ENCODE measurements at places on chromosomes 5 and 9.

GRCh38 chr5:147779694-147780093, 2.8 kb downstream of the JAKMIP2 start:
- DNase-seq, result no peak

DNA sequence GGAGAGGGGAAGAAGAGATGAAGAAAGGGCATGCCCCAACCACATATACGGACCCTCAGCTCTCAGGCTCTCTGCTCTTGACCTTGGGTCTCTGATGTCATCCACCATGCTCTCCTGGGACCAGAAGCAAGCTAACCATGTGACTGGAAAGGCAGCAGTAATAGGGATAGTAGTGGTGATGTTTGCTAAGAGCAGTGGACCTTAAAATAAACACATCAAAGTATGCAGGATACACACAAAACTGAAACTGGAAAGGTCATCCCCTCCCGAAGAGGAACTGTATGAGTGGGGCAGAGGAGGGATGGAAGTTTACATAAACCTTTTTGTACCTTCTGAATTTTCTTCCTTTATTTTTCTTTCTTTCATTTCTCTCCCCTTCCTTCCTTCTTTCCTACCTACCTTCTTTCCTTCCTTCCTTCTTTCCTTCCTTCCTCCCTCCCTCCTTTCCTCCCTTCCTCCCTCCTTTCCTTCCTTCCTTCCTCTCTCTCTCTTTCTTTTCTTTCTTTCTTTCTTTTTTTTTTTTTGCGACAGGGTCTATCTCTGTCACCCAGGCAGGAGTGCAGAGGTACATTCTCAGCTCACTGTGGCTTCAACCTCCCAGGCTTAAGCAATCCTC, 8.1 kb upstream of the PTPN3 start:
- DNase-seq, result no peak

DNA sequence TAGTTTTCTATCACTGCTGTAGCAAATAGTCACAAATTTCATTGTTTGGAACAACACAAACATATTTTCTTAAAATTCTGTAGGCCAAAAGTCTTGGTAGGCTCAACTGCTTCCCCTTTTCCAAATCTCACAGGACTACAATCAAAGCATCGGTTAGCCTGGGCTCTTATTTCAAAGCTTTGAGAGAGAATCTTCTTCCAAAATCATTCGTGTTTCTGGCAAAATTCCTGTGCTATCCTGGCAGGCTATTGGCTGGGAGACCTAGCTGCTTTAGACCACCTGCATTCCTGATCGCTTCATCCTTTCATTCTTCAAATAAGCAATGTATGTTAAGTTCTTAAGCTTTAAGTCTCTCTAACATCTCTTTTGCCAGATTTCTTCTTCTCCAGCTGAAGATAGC, 629.8 kb upstream of the CDH18 start:
- DNase-seq, result no peak

GRCh38 chr9:133221177-133221809, 12.2 kb upstream of the OBP2B start:
- no peak for DNase-seq

- DNase-seq, result no peak
Observed at GRCh38 chr9:121607434-121608167, 43.8 kb upstream of the DAB2IP start.

DNA sequence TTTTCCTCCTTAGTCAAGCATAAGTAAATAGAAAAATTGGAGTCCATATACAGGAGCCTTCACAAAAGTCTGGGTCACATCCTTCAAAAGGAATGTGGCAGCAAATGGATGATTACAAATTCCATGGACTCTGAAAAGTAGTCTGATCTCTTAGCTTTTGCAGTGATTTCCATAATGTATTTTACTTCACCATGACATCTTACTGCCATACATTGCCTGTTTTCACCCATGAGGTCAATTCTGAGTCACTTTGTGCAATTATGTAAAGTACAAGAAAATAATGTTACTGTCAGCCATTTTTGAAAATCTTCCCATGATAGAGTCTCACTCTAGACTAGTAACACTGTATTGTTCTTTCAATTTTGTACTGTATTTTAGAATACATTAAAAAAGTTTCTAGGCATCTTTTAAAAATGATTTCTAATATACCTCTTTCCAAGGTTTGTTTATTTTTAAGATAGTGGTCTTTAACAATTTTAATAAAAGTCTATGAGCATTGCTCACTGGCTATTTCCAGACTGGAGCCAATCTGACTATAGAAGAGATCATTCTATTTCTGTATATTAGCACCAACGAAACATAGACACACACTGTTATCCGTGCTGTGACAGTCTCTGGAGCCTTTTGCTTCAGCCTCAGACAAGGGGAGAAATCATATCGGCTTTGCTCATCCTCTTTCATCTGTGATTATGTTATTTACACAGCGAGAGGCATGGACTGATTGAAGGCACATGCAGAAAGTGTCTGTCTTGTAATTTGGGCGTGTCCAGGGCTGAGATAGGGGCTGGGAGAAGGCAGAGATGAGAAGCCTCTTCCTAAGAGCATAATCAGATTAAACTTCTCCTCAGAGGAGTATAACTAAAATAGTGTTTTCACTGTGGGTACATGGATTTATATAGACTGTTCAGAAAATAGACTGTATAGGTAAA, 22.9 kb upstream of the ACTBL2 start:
- no peak for DNase-seq

GRCh38 chr5:10936081-10936855, 175.2 kb upstream of the DAP start:
- no peak for DNase-seq

All from NCI-H2081 (cell line).